ENCODE measurements at places on chromosomes 13 and 19.

DNA sequence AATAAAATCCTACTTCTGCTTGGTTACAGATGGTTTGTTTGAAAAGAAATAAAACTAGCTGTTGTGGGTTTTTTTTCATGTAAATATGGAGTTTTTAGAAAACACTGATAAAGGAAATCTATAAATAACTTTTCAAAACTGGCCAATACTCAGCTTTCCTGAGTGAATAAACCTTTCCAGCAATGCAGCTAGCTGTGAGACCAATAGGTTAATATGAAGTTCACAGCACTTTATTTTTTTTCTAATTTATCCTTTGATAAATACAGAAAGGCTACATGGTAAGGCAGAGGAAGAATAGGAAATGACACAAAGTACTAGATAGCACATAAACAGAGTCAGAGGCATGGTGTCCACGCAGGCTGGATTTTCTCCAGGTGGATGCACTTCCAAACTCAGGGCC lies 154.0 kb downstream of the COG6 start:
- DNase-seq: no peak

DNA sequence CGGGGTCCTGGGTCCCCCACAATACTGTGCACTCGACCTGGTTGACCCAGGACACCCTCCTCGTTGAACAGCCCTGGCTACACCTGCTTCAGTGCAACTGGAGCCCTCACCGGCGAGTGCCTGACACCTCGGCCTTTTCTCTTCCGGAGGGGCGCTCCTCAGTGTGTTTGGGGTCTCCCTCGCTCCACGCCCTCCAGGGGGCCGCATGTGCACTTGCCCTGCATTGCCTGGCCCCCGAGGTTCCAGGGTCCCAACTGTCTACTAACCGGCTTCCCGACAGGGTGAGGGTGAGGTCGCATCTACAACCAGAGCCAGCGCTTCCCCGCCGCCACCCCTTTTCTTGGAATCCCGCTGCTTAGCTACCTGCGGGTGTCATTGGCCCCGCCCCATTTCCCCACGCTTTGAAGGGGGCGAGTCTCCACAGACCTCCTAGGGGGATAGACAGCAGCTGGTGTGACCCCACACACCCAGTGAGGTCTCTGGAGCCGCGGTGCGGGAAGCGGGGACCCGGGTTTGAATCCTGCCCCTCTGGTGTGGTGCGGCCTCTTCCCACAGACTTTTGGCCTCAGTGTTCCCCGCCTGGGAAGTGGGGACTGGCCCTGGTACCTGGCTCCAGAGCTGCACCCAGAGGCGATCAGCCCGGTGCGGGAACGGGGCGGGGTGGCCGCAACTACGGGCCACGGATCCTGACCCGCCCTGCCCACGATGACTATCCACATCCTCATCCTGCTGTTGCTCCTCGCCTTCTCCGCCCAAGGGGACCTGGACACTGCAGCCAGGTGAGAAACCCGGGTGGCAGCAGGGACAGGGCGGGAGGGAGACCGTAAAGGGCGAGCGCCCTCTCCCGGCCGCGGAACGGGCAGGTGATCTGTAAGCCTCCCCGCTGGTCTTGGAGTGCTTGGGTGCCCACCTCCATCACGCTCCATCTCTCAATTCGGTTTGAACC lies at the start of gene ADM5:
ADM5 (plus strand) TSS at position 462 of the 946 bp plus-strand sequence; CDS start at position 706, 244 bp downstream.
- DNase-seq: no peak

- no peak for DNase-seq
Measured at GRCh38 chr13:106391271-106391670, 144.2 kb downstream of the EFNB2 start.

DNA sequence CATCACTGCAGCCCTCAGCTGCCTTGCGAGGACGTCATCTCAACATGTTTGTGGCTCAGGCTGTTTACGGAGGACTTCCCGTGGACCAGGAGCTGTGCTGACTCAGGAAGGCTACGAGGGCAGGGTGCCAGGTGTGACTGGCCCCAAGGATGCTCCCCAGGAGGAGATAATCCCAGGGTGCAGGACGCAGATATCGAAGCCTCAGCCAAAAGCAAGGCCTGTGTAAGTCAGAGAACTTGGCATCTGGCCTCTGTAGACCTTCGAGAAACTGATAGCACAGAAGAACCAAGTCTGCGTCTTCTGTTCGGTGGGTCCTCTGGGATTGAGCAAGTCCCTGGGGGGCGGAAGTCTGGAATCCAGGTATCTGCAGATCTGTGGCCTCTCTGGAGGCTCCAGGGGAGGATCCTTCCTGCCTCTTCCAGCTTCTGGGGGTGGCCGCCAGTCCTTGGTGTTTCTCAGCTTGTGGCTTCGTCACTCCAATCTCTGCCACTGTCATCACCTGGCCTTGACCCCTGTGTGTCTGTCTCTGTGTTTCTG lies 2.6 kb upstream of the DOHH start:
- no peak for DNase-seq

GRCh38 chr19:11387162-11388034 lies 3.3 kb upstream of the EPOR start:
- no peak for DNase-seq

Data from BJ (cell line).